ENCODE measurements at places on chromosomes 11 and 22. TPM values are rescaled to one million over a fixed set of nuclear protein-coding genes. Genes with fewer than 3 reads are reported as not detected.

Gene KRTAP5-9
- total RNA-seq, result 0.43 TPM

Gene CHRDL2
- total RNA-seq, result not detected

Gene RAB39A
- total RNA-seq, result 3.4 TPM

Gene LSP1
- total RNA-seq, result 0.53 TPM

Gene ALG8
- 71.8 TPM for total RNA-seq

Gene OR51F1
- not detected for total RNA-seq

Gene UBQLNL
- total RNA-seq, result 0.19 TPM

Gene F2
- 12.1 TPM for total RNA-seq

Gene MAJIN
- total RNA-seq, result not detected

Gene GLYATL1
- 2.5 TPM for total RNA-seq

Gene CHKA
- 46.7 TPM for total RNA-seq

Gene CCDC83
- not detected for total RNA-seq

Gene MYH9
- total RNA-seq, result 364 TPM

Gene ZNF202
- 20.5 TPM for total RNA-seq

Gene RFPL2
- 0.43 TPM for total RNA-seq

Gene MFNG
- 0.76 TPM for total RNA-seq

Gene PTGDR2
- total RNA-seq, result 2.6 TPM

Gene CYTH4
- total RNA-seq, result not detected

Gene OR51B2
- not detected for total RNA-seq

Gene KDM4E
- not detected for total RNA-seq

Gene OR51E2
- total RNA-seq, result not detected

Gene DBX1
- 0.36 TPM for total RNA-seq

Gene BLID
- total RNA-seq, result 0.33 TPM

Gene ALX4
- 0.43 TPM for total RNA-seq

Gene OR52E8
- total RNA-seq, result not detected

Gene PLAAT5
- 9.9 TPM for total RNA-seq

Gene YAP1
- 199 TPM for total RNA-seq

Gene CDC42EP1
- total RNA-seq, result 30.4 TPM

Gene CFAP300
- 4.1 TPM for total RNA-seq

Gene CD248
- total RNA-seq, result 31.9 TPM

Gene DNAL4
- total RNA-seq, result 23.9 TPM

Gene SLC7A4
- total RNA-seq, result 3.3 TPM

Gene RFPL3
- 0.24 TPM for total RNA-seq

Data from type B pancreatic cell (in vitro differentiated cells).